H1 (cell line): ENCODE measurements at places on chromosomes 7 and 10. TPM values are rescaled to one million over a fixed set of nuclear protein-coding genes. Genes with fewer than 3 reads are reported as not detected.

DNA sequence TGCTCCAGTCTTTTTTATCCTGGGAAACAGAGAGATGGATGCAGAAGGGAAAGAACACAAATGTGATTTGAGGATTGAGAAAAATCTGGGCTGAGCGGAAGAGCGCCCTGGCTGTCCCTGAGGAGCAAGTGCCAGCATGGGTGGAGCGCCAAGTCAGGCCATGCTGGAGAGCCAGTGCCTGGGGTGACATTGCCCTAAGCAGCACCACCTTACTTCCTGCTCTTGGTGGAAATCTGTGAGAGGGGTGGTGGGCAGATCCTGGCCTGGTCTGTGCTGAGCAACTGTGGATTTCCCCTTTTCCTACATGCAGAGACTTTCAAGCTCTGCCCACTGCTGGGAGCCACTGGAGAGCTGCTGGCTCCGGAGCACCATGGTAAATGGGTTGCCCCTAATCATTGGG lies 36.9 kb downstream of the DDIT4 start:
- DNase-seq: no peak

DNA sequence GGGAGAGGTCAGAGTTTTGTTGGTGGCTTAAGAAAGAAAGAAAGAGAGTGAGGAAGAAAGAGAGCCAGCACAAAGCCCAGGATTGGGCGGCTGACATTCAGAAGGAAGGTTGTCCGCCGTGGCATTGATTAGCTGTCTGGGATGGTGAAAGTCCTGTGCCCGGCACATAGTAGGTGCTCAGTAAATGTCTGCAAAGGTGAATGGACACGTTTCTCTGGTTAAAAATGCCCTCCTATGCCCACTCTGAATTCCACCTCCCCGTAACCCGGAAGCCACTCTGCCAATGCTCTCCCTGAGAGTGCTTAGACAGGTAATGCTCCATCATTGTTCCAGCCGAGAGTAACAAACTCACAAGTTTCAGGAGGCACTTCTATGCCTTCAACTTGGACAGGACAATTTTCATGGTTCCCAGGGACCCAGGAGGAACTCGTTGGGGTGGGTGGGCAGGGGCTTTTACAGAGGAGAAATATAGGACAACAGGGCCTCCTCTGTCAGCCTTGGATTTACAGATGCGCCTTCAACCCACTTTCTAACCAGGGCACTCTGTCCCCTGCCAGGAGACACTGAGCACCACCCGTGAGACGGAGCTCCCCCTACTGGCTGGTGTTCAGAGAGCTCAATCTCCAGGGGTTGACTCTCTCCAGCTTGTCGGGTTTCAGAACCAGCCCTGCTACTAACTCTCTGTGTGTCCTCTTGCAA lies 411.5 kb upstream of the ZMIZ1 start:
- peak; percentile 94 for DNase-seq

Gene OR2A12
- not detected in 2 replicates for total RNA-seq

DNA sequence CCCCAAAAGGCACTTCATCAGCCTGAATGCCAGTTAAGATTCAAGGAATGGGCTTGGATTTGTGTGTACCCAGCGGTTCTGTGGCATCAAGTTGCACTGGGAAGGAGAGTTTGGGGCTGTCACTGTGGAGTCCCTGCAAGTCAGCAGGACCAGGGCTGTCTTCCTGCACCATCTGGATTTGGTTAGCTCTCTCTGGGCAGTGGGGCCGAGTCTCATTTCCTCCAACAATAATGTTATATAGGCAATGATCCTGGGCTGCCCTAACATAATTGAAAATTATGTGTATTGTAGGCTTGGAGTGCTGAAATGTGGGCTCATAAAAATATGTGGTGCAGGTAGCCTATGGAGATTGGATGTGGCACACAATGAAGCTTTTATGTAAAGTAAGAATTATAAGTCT lies 87.2 kb downstream of the TCF7L2 start:
- no peak for DNase-seq

DNA sequence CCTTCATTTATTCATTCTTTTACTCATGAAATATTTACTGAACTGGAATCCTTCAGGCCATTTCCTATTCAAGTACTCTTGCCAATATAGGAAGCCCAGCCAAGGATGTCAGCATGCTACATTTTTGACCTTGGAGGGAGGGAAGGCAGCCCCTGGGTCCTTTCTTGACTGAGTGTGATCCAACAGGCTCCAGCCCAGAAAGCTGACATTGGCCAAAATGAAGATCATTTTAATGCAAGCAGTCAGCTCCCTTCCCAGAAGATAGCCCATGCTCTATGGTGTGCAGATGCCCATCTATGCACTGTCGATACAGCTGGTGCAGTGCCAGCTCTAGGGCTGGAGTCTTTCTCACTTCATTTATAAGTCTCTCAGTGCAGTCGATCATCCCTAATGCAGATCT lies 646.0 kb downstream of the KCNMA1 start:
- DNase-seq: no peak

- DNase-seq: no peak
Measured at GRCh38 chr7:132639983-132640382, 63.7 kb upstream of the PLXNA4 start.

Gene SLC25A40
- total RNA-seq: 17.3 and 22.5 TPM in 2 replicates

DNA sequence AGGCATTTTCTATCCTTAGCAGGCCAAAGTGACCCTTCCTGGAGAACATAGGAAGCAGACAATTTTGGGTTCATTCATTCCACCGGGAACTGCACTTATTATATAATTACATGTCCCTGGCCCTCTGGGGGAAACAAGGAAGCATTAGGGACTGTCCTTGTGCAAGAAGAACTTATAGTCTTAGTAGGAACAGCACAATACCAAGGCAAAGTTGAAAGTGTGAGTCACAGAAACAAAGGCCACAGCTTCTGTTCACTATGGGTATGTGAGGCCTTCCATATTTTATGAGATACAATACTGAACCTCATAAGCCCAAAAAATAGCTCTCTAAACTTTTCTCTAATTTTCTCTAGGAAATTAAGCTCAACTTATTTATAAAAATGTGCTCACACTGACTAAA lies 18.4 kb upstream of the AKR1B10 start:
- DNase-seq: no peak

DNA sequence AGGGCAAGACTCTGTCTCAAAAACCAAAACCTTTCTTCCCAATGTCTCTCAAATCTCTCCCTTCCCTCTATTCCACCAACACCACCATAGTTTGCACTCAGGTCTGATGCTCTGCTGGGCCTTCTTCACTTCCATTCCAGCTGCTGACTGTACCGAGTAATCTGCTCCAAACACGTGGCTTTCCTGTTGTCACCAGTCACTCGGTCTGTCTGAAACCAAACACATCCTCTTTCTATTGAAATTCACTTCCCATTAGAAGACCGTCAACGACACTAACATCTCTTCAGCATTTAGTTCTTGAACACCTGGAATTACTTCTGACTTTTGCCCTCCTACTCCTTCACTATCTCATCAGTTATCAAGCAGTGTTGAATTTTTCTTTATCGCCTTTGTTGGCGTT lies 4.7 kb upstream of the NRF1 start:
- DNase-seq: no peak

DNA sequence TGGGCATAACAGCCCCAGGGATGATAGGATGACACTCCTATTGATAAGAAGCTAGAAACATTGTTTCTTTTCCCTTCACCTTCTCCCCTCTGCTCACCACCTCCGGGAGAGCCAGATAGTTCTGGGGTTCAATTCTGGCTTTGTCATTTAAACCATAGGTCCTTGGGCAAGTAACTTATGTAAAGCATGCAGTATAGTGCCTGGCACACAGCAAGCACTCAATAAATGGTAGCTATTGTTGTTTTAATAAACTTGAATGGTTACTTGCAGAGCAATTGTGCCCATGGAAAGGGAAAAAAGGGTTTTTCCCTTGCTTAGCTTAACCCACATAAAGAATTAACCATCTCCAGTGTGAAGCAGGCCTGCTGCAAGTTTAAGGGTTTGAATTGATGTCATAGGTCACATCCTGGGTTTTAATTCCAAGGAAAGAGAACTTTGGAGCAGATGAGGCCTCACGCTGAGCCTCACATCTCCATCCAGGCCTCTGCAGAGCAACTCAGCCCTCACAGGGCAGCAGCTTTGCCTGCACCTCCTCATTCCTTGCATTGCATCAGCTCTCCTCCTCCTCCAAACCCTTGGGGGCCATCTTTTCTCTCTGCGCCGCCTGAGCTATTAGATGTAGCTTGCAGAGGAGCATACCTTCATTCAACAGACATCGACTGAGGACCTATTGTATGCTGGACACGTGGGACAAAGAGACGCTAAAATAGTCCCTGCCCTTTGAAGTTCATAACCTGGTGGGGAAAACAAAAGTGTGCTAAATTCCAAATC lies 22.9 kb downstream of the ZNF775 start:
- no peak for DNase-seq

Gene A1CF
- not detected in 2 replicates for total RNA-seq

Gene CALML3
- not detected in 2 replicates for total RNA-seq

Gene PRPS1L1
- not detected in 2 replicates for total RNA-seq

DNA sequence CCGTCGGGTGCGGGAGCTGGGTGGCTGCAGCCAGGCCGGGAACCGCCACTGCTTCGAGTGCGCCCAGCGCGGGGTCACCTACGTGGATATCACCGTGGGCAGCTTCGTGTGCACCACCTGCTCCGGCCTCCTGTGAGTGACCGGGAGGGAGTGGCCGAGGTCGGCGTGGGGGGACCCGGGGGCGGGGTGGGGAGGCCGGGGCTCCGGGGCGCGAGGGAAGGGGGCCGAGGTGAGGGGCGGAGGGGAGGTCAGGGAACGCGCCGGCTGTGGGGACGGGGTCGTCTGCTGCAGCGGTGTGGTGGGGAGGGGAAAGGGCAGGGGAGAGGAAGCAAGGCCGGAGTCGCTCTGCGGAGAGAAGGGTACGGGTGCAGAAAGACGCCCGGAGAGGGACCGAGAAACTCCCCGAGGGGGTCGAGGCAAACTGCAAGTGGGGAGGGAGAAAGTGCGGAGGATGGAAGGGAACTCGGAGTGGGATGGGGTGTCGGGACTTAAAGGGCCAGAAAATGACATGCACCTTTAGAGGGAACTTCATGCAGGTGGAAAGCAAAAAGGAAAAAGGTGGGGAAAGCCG lies 518 bp downstream of the AGFG2 start:
- no peak for DNase-seq

DNA sequence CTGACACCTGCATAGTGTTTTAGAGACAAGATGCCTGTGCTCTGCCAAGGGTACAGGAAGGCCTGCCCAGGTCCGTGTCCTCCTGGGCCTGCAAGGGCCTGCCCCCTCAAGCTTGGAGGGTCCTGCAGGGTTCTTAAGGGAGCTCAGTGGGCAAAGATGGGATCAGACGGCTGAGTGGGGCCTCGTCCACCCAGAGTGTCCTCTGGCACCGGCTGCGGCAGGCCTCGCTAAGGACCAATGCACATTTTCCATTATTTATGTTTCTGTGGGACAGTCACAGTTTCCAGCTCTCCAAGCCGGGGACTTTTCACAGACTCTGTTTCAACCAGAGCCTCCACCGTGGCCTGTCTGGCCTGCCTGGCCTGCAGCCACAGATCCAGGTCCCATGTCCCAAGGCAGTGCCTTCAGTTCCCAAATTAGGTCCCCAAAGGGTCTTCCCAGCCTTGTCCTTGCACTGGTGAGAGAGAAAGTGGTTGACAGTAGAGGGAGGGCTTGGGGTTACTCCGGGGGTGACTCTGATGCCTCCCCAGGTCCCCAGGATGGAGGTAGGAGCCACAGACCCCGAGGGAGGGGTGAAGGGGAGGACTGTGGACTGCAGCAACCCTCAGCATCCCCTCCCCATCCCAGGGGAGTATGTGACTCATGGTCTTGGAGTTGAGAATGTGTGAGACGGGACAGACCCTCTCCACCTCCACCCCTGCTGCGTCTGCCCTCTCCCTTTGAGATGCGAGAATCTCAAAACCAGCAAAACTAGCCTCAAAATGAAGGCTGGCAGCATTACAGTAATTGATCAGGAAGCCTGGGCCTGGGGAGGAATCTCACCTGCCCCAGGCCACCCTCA lies 14.8 kb downstream of the MYL10 start:
- DNase-seq: no peak

- DNase-seq: no peak
Measured at GRCh38 chr7:1454542-1454941, 4.7 kb downstream of the MICALL2 start.

- no peak for DNase-seq
Measured at GRCh38 chr7:21548491-21548890, 5.7 kb downstream of the DNAH11 start.

DNA sequence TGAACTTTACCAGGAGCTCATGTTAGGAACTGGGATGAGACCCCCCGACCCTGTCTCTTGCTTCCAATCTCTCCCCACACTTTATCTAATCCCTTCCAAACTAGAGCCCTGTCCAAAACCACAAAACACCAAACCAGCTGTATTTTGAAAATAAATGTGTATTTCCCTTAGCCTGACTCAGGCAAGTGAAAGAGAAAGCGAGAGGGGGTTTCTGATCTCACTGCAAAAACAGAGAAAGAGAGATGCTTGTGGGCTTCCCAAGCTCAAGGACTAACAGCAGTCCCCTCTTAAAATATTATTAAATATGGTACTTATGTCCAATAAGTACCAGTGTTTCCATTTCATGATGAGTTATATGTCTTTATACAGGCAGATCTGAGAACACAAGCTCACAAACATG lies 122.0 kb downstream of the AGMO start:
- no peak for DNase-seq

Gene TEX47
- not detected in 2 replicates for total RNA-seq

Gene FKBP6
- total RNA-seq: 0.19 TPM in 1 of 2 replicates, not detected in the other

DNA sequence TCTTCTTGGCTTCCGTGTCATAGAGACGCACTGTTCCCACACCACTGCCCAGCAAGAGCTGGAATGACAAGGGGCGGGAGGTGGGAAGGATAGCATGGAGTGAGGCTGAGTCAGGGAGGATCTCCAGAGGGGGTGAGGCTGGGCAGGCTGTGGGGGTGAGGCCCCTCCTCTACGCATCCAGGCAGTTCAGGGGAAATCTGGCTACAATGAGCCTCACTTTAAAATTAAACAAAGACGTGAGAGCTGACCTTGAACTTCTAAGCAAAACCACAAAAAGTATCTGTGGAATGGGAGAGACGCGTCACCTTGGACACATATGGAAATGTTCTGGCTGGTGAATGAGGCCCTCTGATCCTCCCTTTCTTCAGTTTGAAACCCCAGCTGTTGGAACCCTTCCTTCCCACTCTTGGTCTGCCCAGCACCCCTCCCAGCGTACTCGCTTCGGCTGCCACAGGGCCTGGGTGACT lies 17.7 kb downstream of the WDR91 start:
- DNase-seq: no peak

Gene CLRN3
- not detected in 2 replicates for total RNA-seq

Gene PRSS2
- total RNA-seq: not detected in 2 replicates

Gene MRLN
- total RNA-seq: not detected in 2 replicates

Gene HGF
- total RNA-seq: 0.15 and 0.60 TPM in 2 replicates

DNA sequence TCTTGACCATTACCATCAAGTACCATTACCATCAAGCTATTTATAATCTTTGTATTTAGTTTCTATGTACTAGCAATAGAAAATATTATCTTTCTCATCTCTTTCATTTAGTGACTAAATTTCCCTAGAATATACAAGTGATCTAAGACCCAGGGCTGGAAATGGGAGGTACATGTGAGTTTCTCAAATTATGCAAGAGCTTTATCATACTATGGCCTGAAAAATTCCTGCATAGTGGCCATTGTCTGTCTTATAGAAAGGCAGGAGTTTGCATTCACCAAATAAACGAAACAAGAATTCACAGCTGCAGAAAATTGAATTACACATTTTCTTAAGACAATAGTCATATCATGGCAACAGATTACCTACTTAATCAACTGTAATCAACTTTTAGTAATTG lies 50.7 kb upstream of the HDAC9 start:
- no peak for DNase-seq

Gene KEL
- 1.1 and 1.8 TPM in 2 replicates for total RNA-seq

GRCh38 chr7:69682518-69682917 lies 84.2 kb downstream of the AUTS2 start:
- DNase-seq: no peak

- no peak for DNase-seq
Measured at GRCh38 chr10:89163265-89163995, 43.7 kb downstream of the CH25H start.
